ENCODE measurements at places on chromosomes 1 and 21.
A peak's percentile ranks its signal among the peaks of the same experiment; 100 is the strongest.

GRCh38 chr21:26842974-26843932, 2.0 kb downstream of the ADAMTS1 start:
- DNase-seq: peak; percentile 89

GRCh38 chr1:193322211-193322610, 135.8 kb upstream of the B3GALT2 start:
- DNase-seq: no peak

DNA sequence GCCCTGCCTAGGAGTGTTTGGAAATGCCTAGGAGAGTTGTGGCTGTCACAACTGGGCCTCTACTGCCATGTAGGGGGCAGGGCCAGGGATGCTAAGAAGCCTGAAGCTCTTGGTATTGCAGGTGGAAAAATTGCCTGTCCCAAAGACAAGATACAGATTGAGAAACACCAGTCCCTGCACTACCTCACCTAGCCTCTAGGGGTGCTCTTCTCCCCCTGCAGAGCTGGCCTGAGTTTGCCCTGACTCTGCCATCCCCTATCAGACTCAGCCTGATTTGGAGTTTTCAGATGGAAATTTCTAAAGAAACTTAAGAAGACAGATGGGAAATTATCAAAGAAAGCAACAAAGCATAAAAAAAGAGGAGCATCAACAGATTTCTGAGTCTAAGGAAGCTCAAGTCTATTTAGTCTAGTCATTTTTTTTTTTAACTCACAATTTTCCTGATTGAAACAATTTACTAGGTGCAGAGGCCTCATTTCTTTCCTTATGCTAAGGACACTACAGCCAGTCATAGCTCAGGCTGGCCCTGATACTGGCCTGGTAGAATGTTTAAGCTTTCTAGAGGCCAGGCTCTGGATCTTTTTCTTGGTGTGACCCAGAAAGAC, 61.4 kb upstream of the LRRN2 start:
- no peak for DNase-seq

DNA sequence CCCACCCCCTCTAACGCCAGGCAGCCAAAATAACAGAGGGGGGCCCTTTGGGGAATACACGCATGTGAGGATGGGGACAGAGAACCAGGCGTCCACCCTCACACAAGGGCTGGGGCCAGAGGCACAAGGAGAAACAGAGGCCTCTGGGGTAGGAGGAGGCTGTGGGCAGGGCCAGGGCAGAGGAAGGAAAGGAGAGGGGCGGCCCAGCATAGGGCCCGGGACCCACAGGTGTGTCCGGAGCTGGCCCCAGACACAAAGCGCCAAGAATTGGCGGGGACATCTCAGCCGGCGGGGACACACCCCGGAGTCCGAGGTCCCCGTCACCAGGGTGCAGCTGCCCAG, 6.7 kb downstream of the PLEKHG5 start:
- no peak for DNase-seq

DNA sequence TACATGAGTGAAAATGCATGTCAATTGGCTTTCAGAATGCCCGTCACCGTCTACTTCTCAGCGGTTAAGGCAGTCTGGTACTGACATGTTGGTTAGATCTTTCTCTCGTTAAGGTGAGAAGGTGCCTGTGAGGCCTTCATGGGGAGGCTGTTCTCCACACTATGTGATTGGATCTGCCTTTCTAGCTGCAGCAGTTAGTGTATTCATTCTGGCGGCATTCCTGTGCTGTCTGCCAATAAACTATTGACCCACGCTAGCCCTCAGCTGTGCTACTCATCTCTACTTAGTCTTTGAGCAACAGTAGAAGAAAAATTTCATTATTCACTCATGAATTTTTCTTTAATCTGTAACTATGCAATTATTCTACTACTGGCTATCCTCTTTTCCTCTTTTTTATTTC, 32.0 kb downstream of the CCSAP start:
- no peak for DNase-seq

GRCh38 chr21:37073417-37074196, 553 bp downstream of the TTC3 start:
- peak; percentile 68 for DNase-seq

DNA sequence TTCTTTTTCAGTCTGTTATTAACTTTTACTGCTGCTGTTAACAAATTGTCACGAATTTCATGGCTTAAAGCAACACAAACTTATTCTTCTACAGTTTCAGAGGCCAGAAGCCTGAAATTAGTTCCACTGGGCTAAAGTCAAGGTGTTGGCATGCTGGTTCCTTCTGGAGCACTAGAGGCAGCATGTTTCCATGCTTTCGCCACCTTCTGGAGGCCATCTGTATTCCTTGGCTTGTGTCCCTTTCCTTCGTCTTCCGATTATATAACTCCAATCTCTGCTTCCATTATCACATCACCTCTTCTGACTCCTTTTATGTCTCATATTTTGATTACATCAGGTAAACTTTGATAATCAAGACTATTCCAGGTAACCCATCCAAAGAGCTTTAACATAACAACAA, 1742.1 kb downstream of the BRINP3 start:
- DNase-seq: no peak

DNA sequence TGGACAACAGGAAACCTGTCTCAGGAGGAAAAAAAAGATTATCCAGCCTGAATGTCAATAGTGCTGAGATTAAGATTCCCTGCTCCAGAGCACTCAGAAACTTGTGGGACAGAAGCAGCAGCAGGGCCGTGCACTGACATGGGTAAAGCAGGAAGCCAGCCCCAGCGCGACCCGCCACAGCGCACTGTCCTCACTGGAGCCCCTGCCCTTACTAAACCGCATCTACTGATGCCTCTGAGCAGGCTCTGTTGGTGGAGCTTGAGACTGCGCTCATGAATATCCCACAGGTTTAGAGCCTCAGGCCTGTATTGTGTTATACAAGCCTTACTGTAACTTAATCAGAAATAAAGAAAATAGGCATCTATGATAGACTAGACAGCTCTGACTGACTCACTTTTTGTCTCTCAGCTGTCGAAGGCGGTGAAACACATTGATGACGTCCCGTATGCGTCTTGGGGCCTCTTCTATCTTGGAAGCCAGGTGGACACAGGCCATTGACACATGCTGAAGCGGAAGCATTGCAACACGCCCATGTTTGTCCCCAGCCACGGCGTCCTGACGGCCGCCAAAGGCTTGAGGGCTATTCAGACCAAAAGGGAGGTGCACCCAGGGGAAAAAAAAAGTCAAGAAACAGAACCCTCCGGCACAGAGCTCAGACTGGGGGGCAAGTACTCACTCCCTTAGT, 1.2 kb downstream of the CCNL2 start:
- DNase-seq: no peak

DNA sequence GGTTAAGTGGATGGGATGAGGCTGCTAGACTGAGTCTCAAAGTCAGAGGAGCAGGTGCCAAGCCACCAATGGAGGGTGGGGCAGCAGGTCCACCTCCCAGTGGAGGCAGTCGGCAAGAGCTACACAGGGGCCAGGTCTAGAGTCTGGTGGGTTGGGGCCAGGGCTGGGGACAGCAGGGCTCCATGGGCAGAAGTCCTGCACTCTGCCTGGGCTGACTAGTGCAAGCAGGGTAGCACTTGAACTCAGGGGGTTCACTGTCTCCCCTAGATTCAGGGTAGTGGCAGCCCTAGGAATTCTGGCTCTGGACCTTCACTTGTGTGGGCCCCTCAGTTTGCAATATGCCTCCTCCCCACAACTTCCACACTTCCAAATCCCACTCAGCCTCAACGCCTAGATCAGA, 66.2 kb downstream of the SYT6 start:
- no peak for DNase-seq

DNA sequence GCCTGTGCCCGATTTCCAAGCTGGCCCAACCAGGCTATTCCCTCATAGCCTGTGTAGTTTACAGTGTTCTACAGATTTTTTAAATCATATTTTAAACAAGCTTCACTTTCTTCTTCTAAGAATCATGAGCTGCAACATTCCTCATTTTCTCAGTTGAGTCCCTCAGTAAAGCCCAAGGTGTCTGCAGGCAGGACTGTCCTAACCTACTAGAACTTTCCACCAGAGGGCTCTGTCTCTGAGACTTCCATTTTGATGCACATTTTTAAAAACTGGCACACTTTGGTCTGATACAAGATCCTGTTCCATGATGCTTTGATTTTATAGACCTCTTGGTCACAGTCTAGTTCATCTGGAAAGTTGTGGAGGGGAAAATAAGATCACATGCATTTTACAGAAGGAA, 21.6 kb upstream of the SLAMF6 start:
- no peak for DNase-seq

DNA sequence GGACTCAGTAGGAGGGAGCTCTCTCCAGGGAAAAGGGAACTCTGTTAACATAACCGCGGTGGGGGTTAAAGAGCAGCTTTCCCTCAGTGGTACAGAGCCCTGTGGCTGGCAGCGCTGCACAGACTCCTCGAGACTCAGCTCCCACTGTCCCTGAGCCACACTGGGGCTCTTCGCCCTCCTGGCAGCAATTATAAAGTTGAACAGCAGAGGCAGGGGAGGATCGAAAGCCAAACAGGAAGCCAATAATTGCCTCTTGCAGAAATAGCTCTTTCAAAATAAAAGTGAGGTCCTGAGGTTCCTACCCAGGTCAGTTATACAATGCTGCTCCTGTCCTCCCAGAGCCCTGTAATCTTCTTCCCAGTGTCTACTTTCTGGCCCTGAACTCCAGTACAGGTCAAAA, 77.0 kb downstream of the FAM78B start:
- DNase-seq: no peak

GRCh38 chr1:175219774-175220173, 27.2 kb upstream of the KIAA0040 start:
- no peak for DNase-seq

Measured in amygdala (tissue), 56 donors.